Renal cortex interstitium (tissue), 15 donors: ENCODE measurements at places on chromosomes 1 and 21.

DNA sequence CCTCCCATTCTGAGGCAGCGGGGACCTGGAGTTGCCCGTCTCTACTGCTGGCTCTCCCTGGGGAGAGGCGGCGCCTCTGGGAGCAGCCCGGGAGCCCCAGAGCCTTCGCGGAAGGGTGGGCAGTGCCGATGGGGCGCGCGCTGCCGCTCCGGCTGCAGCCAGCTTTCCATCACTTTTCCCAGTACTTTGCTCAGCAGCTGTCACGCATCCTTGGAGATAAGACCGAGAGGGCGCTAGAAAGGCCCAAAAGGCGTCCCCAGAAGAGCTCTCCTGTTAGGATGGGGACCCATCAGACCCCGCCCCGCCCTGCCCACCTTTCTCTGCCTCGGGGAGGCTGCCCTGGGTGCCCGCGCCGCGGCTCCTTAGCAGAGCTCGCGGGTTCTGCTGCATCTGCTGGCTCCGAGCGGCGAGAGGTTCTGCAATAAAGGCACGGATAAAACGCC is 534 bp downstream of the KCNH1 start:
- no peak for DNase-seq

- DNase-seq = no peak
Measured at GRCh38 chr1:203641503-203641890, 14.9 kb downstream of the ATP2B4 start.

DNA sequence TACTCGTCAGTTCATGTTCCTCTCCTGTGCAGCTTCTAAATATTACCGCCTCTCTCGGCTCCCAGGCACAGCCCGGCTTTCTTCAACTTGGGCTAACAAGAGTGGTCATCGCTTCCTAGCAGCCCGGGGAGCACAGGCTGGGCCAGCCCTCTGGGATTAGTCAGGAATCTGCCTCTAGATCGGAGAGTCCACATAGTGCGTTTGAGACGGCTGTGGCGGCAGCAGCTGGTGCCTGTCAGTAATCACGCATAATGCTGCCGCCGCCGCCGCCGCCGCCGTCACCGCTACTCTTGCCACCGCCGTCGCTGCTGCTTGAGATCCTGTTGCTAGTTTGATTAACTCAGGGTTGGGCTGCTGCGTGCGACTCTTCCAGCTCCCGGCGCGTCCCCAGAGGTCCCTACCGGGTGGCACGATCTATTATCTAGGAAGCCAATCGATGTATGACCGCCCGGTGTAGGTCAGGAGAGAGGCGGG is at the start of gene RXRG:
Gene RXRG (minus strand): TSS at position 230 of the 474 bp plus-strand sequence. CDS start 233 bp downstream, outside the sequence.
- DNase-seq = peak; percentile 51

- DNase-seq = no peak
Measured at GRCh38 chr1:116493484-116494352, 77.1 kb downstream of the CD58 start.

DNA sequence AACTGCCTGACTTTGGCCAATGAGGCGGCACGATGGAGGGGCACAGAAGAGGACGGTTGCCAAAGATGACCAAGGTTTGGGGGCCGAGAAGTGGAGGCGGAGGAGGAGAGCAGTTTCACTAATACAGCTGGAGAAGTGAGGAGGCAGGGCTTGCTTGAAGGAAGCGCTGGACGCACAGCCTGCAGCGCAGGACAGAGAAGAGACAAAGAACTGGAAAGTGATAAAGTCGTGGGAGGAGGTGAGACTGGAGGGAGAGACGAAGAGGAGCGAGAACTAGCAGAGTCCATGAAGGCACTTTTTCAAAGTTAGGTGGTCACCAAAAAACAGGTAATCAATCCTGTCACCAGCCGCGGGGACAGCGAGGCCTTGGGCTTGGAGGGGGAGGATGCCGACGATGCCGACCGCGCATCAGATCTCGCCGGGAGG is 771 bp downstream of the PACC1 start:
- peak; percentile 34 for DNase-seq

DNA sequence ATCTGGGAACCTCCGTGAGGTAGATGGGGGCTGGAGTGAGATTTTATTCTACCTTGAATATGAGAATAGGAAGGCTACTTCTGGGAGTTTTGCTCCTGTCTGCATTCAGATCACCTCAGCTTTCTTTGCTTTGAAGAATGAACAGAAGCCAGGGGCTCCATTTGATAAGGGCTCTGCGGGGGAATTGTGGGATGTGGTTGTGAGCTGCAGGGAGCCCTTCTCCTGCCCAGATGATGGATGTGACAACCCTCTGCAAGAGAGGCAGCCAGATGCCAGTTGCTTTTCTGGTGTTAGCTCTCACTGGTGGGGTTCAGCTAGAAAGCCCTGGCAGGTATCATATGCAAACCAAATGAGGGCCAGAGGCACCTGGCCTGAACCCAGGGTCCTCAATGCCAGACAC is 21.5 kb downstream of the IER5 start:
- no peak for DNase-seq

DNA sequence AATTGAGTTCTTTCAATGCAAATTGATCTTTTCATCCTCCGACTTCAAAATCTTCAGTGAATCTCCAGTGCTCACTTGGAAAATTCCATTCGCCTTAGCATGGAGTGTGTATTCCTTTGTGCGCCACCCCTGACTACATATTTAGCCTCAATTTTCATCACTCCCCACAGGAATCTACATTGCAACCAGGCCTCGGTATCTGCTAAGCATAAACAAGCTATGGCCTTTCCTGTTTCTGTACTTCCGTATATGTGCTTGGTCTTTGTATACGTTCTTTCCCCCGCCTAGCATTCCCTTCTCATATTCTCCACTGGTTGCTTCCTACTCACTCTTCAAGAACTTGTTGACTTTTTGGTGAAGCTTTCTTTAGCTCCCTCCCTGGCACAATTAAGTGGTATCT is 470.8 kb downstream of the LMO4 start:
- no peak for DNase-seq

GRCh38 chr1:178928976-178929375 is 58.1 kb upstream of the ANGPTL1 start:
- no peak for DNase-seq

- no peak for DNase-seq
Measured at GRCh38 chr1:150155413-150156071, 5.8 kb downstream of the PLEKHO1 start.

- no peak for DNase-seq
Measured at GRCh38 chr1:28115267-28115666, 26.9 kb upstream of the EYA3 start.

DNA sequence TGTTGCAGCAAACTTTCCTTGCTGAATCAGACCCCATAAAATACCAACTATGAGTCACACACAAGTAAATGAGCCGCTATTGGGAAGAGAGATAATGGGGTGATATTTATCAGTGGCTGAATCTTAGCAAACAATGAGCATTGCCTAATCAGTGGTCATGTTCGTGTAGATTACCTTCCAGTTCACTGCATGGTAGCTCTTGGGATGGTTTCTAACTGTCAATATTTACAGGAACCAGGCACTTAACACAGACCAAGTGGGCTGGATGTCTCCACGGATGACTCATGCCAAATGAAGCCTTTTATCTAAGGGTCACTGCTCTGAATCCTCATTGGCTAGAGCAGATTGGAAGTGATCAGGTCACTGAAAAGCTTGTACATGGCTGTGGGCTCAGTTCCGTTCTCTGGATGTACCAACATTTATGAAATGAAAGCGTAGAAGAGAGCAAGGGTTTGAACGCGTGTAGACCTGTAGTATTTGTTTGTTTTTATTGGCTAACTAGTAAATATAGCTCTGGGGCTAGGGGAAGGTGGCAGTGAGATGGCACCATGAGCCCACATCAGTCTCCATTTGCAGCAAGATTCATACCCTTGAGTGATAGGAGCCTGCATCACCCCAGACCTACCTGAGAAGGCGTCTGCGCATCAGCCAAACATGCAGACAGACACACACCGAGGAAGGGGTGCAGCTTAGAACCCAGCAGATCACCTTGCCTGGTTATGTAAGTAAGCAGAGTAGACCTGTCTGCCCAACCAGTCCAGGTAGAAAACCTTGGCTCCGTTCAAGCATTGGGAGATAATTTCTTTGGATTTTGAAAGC is 153.3 kb downstream of the TOMM20 start:
- no peak for DNase-seq

DNA sequence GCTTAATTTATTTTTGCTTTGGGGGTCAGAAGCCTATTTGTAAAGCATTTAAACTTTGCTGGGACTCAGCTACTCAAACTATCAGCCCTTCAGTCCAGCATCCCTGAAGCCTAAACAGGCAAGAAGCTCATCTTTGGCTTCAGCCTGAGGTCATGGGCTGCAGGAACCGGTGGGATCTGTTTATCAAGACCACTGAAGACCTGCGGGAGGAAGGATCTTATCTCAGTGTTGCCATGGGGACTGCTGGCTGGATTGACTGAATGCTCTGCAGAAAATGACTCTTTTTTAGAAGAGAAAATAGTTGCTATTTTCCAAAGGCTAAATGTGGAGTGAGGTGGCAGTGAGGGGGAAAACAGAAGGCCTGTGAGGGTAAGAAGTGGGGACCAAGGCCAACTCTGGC is 20.6 kb upstream of the ATP1B1 start:
- no peak for DNase-seq

DNA sequence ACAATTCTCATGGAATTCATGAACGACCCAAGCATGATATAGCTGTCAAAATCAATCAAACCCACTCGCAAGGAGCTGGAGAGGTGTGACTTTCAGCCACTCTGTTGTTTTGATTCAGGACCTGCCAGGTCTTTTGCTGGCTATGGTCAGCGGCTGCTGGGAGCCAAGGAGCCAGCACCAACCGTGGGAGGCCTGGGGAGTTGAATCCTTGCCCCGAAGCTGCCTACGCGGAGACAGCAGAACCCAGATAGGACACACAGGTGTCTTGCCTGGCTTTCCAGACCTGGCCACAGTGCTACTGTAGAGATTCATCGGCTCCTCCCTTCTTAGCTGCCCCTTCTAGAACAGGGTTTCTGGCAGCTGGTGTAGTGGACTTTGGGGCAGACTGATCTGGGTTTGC is 42.7 kb downstream of the ZSCAN20 start:
- no peak for DNase-seq

DNA sequence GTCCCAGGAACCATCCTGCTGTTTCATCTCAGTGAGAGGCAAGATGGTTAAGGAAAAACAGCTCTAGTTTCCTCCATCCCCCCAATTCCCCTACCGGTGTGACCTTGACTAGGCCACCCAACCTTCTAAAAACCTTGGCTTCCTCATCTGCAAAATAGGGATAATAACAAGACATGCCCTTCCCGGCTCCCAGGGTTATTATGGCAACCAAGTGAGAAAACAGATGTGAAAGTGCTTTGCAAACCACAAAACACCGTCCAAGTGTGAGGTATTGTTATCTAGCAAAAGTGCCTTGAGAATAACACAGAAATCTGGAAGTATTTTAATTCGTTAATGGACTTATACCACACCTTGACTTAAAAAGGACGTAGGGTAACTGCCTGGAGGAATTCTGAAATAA is 62.7 kb downstream of the ITPKB start:
- no peak for DNase-seq

GRCh38 chr1:183433703-183434102 is 15.5 kb upstream of the NMNAT2 start:
- DNase-seq = no peak

DNA sequence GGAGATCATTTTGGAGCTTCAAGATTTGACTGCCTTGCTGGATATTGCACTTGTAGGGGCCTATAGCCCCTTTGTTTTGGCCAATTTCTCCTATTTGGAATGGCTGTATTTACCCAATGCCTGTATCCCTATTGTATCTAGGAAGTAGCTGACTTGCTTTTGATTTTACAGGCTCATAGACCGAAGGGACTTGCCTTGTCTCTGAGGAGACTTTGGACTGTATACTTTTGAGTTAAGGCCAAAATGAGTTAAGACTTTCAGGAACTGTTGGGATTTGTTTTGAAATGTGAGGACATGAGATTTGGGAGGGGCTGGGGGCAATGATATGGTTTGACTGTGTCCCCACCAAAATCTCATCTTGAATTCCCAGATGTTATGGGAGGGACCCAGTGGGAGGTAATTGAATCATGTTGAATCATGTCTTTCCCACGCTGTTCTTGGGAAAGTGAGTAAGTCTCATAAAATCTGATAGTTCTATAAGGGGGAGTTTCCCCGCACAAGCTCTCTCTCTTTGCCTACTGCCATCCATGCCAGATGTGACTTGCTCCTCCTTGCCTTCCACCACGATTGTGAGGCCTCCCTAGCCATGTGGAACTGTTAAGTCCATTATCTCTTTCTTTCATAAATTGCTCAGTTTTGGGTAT is 276.1 kb downstream of the LMX1A start:
- DNase-seq = no peak

DNA sequence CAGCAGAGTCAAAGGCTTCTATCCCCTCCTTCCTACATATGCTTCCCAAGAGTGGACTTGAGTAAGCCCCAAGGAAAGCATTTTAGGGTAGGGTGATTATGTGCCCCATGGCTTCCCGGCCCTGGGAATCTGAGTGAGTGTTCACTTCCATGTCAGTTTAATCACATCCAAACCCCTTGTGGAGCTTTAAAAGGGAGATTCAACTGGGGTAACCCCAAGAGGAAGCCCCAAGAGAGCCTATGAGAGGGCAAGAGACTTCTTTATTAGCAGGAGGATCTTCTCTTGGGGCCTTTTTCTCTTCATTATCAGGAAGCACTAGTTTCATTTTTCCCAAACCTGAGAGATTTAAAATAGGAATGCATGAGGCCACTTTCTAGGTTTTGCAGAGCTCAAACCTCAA is 97.0 kb upstream of the IRF2BP2 start:
- DNase-seq = no peak

GRCh38 chr1:204350312-204350711 is 9.4 kb downstream of the PLEKHA6 start:
- no peak for DNase-seq

DNA sequence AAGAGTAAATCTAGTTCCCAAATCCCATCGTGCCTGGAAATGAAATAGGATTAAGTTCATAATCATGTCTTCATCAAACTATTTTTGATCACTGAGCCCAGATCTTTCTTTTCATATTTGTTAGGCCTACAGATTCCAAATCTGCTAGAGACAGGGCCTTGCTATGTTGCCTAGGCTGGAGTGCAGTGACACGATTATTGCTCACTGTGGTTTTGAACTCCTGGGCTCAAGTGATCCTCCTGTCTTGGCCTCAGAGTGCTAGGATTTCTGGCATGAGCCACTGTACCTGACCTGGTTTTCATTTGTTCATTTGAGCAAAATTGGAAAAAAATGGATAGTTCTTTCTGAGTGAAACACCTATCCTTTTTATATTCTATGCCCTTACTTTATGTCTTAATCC is 28.0 kb upstream of the DIPK1A start:
- no peak for DNase-seq

GRCh38 chr1:36689992-36690391 is 207.3 kb upstream of the CSF3R start:
- no peak for DNase-seq

DNA sequence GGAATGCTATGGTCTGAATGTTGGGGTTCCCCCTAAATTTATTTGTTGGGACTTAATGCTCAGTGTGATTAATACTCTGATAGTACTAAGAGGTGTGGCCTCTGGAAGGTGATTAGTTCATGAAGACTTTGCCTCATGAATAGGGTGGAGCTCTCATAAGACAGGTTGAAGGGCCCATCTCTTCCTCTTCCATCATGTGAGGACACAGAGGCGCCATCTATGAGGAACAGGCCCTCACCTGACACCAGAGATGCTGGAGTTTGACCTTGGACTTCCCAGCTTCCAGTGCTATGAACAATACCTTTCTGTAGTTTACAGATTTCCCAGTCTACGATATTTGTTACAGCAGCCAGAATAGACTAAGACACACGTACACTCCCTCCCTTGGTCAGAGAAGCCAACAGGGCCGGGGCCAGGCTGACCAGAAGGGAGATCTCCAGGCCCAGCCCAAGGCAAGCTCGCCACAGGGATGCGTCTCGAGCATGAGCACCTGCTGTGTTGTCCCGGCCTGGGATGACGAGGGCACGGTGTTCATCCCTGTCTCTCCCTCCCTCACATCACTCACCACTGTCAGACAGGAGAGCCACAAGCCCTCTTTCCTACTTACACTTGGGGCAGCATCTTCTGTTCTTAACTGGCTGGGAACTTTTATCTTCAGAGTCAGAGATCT is 4.7 kb upstream of the ABCG1 start:
- no peak for DNase-seq
